ENCODE measurements at places on chromosomes 3 and 15.

GRCh38 chr3:172221547-172221946, 182.2 kb downstream of the FNDC3B start:
- DNase-seq, result no peak

DNA sequence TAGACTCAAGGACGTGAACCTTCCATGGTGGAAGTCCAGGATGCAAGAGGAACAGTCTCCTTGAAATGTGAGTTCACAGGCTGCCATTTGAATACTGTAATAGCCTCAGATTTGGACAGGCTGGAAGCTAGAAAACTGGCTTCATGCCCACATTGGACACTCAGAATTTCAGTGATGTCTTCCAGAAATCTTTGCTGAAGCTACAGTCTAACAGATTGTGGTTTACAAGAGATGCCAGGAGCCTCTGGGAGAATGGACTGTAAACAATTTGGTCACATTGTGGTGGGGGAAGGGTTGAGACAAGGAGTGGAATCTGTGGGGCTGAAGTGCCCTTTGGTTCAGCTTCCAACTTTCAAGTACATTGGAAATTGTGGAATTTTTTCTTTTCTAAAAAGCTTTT, 252.0 kb upstream of the PROK2 start:
- DNase-seq, result no peak

GRCh38 chr3:185924375-185924774, 13.4 kb downstream of the TRA2B start:
- DNase-seq, result no peak

- DNase-seq, result no peak
These were observed 375.4 kb upstream of the PROK2 start for GRCh38 chr3:72160351-72160750.

GRCh38 chr3:61899700-61900462, 338.5 kb downstream of the PTPRG start:
- DNase-seq, result no peak

DNA sequence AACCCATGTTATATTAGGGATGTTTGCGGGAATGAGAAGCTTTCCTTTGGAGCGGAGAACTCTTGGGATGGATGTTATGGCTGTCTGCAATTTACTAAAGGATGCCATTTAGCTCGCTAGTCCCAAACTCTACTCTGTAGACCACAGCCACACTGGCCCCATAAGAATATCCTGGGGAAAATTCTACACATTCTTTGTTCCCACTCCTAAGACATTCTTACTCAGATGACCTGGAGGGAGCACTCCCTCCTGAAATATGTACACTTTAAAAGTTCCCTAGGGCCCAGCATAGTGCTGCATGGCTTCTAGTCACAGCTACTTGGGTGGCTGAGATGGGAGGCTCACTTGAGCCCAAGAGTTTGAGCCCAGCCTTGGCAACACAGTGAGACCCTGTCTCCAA, 288.7 kb upstream of the RORA start:
- no peak for DNase-seq

DNA sequence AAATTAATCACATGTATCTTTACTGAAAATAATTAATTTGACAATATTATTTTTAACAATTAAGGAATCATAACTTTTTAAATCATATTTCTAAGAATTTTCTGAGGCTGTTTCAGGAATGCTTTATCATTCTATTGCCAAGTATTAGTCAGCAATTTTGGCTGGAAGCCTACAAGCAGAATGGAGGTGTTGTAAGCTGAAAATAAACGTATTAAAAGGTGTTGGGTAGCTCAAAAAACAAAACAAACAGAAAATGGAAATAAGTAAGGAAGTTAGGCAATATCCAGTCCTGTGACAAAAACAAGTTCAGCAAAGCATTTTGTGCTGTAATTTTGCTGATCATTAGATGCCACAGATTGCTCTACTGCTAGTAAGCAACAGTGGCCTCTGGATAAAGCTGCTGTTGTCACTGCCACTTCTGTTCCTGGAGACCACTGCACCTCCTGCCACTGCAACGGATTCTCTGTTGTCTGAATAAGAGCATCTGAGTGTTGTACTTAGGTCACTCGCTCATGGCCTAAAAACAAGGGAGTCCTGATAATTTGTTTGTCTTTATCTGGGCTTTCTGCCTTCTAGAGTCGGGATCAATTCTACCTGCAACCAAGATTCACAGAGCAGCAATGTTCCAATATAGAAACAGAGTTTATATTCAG, 63.5 kb upstream of the SLITRK3 start:
- DNase-seq, result peak; percentile 27

- no peak for DNase-seq
These were observed 328.3 kb downstream of the OXSM start for GRCh38 chr3:26118165-26118564.

DNA sequence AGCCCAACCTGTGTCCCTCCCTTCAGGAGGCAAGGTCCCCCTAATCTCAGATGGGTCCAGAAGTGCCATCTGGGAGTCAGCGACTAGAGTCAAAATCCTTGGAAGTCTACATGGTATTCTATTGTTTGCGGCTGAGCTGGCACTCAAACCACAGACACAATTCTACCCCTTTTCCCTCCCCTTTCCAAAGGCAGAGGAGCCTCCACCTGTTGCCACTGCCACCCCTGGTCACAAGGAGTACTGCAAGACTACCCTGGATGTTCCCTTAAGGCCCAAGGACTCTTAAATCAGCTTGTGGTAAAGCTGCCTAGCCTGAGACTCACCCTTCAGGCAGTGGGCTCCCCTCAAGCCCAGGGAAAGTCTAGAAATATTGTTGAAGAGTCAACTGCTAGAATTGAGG, 4.3 kb upstream of the OR5H6 start:
- DNase-seq, result no peak

- no peak for DNase-seq
These were observed 69.3 kb upstream of the CBLB start for GRCh38 chr3:105938101-105938500.

DNA sequence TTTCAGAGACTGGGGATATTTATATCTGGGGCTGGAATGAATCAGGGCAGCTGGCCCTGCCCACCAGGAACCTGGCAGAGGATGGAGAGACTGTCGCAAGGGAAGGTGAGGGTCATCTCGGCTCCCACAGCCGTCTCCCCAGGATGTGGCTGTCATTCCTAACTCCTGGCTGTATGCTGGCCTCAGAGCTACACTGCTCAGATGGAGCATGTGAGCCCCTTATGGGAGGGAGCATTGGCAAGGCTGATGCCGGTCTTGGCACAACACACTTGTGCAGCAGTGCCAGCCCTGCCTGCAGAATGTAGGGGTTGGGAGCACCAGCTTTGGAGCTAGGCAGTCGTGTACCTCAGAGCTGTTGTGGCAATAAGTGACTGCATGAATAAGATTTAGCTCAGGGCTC, 5.2 kb downstream of the RCCD1 start:
- DNase-seq, result no peak

- DNase-seq, result peak; percentile 60
These were observed 208.4 kb upstream of the NANOGP8 start for GRCh38 chr15:35293353-35294130.

GRCh38 chr3:99863588-99863987, 45.9 kb downstream of the CMSS1 start:
- no peak for DNase-seq

- DNase-seq, result no peak
These were observed 45.9 kb upstream of the CP start for GRCh38 chr3:149267565-149267964.

- no peak for DNase-seq
These were observed 14.6 kb downstream of the HDAC11 start for GRCh38 chr3:13494463-13495350.

- no peak for DNase-seq
These were observed 112.8 kb downstream of the CHDH start for GRCh38 chr3:53733446-53733845.

DNA sequence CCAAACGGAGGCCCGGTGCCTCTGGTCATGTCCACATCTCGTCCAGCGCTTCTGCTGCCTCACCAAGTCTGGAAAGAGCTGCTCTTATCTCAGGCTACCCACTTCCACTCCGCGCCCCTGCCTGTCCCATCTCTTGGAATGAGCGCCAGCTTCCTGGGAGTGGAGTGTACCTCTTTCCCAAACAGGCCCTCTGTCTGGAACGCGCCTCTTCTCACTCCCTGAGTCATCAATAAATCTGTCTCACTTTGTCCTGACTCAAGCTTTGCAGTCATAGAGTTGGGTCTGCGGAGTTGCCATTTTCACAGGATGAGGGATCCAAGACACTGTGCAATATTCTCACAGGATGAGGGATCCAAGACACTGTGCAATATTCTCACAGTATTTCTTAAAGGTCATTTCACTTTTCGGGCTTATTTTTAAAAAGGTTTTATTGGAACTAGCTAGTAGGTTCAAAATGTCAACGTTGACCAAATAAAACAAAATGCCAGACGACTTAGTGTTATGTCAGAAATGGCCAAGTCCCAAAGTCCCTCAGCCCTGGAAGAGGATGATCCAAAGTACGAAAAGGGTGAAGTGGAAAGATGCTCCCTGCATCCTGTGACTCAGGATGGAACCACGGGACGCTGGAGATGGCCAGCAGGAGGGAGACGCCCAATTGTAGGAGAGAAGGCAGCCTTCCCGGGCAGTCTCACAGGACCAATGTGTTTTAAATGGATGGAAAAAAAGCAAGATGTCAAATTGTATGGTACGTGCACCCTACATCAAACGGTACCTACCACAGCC, 81.1 kb downstream of the CHSY1 start:
- no peak for DNase-seq

DNA sequence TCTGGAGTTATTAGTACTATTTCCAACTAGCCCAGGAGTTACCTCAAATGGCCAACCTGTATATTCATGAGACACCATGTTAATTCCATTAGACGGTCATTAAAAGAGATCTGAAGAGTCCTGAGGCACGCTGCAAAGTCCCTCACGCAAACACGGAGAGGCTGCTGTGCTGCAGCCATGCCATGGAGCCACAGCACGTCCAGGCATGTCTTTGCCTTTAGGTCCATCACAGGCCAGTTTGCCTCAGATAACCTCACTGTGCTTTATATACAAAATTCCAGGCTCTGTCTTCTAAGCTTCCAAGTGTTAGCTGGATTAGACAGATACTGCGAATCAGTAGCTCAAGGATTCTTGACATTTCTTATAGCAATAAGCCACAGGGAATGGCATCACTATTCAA, 9.8 kb upstream of the PLAAT1 start:
- DNase-seq, result no peak

GRCh38 chr3:101120039-101120438, 126.8 kb upstream of the ABI3BP start:
- no peak for DNase-seq

- DNase-seq, result no peak
These were observed 17.9 kb upstream of the COPG1 start for GRCh38 chr3:129231331-129232119.

DNA sequence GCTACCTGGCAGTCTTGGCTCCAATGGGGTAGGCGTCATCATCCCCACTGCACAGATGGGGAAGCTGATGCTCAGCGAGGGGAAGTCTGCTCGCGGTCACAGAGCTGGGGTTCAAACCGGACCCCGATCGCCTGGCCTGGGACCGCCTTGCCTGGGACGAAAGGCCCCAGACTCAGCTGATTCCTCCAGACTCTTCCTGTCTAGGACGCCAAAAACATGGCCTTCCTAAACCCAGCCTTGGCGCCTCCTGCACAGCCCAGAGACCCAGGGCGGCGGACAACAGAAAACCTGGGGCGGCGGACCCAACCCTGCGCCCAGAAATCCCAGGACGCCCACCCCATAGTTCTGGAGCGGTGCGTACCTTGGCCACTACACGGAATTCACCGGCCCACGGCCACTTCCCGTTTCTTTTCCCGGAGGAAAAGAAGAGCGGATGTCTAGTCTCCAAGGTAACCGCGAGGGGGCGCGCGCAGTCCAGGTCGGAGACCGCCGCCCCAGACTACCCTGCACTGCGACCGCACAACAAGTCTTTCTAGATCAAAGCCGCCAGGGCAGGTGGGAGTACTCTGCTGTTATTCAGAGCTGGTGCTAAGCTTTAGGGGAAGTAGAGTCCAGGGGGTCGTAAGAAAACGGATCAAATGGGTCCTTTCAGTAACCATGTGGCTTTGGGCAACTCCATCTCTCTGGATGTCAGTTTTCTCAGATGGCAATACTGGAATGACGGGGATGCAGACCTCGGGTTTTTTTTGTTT, 4.9 kb upstream of the IL17RD start:
- DNase-seq, result peak; percentile 88

GRCh38 chr3:69510481-69511030, 124.7 kb upstream of the FRMD4B start:
- DNase-seq, result no peak

GRCh38 chr3:186254676-186255650, 107.1 kb downstream of the DGKG start:
- no peak for DNase-seq

GRCh38 chr15:93146601-93147000, 57.6 kb upstream of the RGMA start:
- DNase-seq, result no peak

GRCh38 chr3:196624907-196625306, 14.6 kb upstream of the NRROS start:
- no peak for DNase-seq

GRCh38 chr3:127999509-128000106, 52.6 kb upstream of the SEC61A1 start:
- DNase-seq, result no peak

- DNase-seq, result no peak
These were observed 4.3 kb downstream of the PLEKHO2 start for GRCh38 chr15:64845831-64846595.

DNA sequence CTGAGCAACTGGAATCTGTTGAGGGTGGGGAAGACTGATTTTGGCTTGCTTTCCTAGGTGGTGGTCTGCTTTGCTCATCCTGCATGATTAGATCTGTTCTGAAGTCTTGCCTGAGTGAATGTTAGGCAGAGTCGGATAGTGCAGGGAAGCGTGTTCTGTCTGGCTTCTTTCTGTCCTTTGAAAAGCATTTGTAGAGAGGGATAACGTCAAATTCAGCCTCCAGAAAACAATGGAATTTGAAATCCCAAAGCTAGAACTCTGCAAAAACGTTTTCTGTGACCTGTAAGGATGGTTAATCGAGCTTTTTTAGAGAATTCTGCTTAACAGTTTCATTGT, 1.4 kb downstream of the GLCE start:
- no peak for DNase-seq

GRCh38 chr3:122668930-122669730, 11.5 kb upstream of the PARP14 start:
- peak; percentile 76 for DNase-seq

DNA sequence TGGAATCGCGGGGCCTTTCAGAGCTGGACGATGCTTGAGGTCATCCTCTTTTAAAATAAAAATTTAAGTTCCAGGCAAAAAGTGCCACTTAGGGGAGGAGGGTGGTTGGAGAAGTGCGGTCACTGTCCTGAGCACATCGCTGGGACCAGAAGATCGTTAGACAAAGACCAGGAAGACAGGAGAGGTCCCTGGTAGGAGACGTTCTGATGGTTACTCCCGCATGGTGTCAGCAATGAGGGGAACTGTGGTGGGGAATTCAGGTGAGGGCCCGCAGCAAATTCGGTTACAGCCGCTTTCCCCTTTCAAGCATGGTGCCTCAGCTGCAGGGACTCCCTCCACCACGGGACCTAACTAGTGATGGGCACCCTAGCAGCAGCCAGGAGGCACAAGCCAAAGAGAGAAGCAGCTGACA, 1.0 kb upstream of the ISY1 start:
- peak; percentile 37 for DNase-seq

- DNase-seq, result no peak
These were observed 4.6 kb downstream of the IGDCC3 start for GRCh38 chr15:65373163-65373651.

All from LoVo (cell line).